ENCODE measurements at places on chromosomes 5 and 9.

DNA sequence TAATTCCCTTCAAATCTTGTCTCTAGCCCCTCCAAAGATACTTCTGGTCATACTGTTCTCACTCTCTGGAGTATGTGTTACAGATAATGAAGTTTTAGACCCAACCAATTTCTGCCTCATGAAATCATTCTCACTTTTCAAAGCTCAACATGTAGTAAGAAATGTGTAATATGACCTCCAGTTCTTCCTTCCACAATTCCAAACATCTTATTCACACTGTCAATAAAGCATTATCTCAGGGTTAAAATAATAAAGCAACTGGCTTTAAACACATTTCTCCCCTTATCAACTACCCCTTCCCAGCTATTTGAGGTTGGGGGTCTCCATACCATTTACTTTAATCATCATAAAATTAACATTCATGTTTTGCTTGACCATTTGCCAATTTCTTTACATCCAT lies 654.1 kb downstream of the RAB3C start:
- no peak for DNase-seq

GRCh38 chr5:27325513-27325912 lies 287.1 kb upstream of the CDH9 start:
- no peak for DNase-seq

GRCh38 chr5:67588389-67588788 lies 391.8 kb upstream of the CD180 start:
- no peak for DNase-seq

DNA sequence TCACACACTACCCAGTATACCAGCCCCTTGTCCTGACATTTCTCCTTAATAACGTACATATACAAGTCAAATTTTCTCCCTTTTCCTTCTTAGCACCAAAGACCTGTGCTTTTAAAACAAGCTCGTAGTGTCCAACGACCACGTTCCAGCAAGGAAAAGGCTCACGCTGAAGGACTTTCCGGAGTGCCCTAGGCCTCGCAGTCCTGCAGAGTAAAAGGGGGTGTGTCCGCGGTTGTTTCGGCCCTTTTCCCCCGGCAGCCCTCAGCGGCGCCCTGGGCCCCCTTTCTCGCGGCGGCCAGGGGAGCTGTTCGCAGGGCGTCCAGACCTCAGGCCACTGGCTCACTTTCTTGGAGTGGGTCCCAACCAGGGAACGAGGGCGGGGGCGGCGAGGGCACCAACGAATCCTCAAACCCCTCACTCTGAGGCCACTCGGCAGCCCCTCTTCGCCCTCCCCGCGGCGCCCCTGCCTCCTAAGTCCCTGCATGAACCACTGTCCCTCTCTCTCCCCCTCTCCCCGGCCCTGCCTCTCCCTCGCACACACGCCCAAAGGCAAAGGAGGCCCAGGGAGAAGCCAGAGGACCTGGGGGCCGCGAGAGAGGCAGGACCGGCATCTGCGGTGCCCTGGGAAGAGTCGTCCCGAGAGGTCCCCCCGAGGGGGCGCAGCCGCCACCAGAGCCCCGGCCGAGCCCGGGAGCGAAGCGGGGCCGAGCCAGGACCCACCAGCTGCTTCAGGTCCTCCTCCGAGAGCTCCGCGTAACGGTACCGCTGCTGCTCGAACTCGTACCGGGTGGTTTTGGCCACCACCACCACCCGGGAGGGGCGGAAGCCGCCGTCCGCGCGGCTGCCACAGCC lies 720 bp downstream of the NADK2 start:
- peak; percentile 17 for DNase-seq

- no peak for DNase-seq
Measured at GRCh38 chr5:51488803-51489642, 105.8 kb downstream of the ISL1 start.
